Ascending aorta (tissue), 2 donors: ENCODE measurements at places on chromosomes 1 and 21. TPM values are rescaled to one million over a fixed set of nuclear protein-coding genes. Genes with fewer than 3 reads are reported as not detected.

Gene RGS8
- not detected for total RNA-seq

Gene SPSB1
- total RNA-seq, result 64.9 TPM

Gene DNASE2B
- not detected for total RNA-seq

Gene TAGLN2
- 363 TPM for total RNA-seq

Gene FCN3
- total RNA-seq, result 13.2 TPM

Gene FNBP1L
- 12.6 TPM for total RNA-seq

Gene PAPPA2
- 2.9 TPM for total RNA-seq

Gene TPR
- 35.7 TPM for total RNA-seq

Gene ACKR1
- 642 TPM for total RNA-seq
